Sigmoid colon (tissue), 7 donors: ENCODE measurements at places on chromosomes 2 and 18.

GRCh38 chr2:138501425-138502254, at the start of gene SPOPL:
TSS of gene SPOPL (plus strand) at chr2:138501770. CDS start at chr2:138550217, 48,447 bp downstream.
- DNase-seq: peak; percentile 95

DNA sequence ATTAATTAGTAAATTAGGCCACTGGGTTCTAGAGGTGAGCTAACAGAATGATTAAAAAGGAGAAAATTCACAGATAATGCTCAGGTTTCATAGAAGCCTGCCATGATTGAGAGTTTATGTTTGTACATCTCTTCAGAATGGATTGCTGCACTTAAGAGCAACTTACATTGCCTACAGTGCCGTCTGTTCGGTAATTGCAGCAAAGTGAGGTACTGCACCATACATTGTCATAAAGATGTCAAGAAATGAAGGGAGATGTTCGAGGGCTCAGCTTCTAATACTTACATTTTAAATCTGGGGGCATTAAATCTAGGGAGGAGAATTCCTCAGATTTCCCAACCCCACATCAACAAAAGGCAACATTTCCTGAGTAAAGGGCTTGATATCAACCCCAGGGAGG, 976.2 kb upstream of the FANCL start:
- no peak for DNase-seq

GRCh38 chr18:36130039-36130831, 536 bp downstream of the ELP2 start:
- no peak for DNase-seq

DNA sequence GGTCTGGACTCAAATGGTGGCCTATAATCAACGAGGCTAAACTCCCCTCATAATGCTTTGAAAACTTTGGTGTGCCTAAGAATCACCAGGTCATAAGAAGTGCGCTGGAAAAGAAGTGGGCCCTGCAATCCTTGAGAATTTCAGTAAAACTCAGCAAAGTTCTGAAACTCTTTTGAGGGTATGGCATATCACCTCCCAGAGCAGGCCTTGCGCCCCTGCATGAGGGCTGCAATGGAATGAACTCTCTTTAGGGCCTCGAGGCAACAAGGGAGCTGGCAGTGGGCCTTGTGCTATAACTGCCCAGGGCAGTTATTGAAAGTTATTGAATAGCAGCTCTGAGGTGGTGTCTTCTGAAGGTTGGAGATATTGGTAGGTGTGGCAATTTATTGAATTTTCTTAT, 34.5 kb upstream of the AFF3 start:
- no peak for DNase-seq

GRCh38 chr2:104872866-104873688, 19.2 kb downstream of the POU3F3 start:
- peak; percentile 77 for DNase-seq

- DNase-seq: no peak
Observed at GRCh38 chr18:78981394-78981831, 1.8 kb downstream of the SALL3 start.

- DNase-seq: peak; percentile 97
Observed at GRCh38 chr2:177212891-177213856, 580 bp downstream of the HNRNPA3 start.

DNA sequence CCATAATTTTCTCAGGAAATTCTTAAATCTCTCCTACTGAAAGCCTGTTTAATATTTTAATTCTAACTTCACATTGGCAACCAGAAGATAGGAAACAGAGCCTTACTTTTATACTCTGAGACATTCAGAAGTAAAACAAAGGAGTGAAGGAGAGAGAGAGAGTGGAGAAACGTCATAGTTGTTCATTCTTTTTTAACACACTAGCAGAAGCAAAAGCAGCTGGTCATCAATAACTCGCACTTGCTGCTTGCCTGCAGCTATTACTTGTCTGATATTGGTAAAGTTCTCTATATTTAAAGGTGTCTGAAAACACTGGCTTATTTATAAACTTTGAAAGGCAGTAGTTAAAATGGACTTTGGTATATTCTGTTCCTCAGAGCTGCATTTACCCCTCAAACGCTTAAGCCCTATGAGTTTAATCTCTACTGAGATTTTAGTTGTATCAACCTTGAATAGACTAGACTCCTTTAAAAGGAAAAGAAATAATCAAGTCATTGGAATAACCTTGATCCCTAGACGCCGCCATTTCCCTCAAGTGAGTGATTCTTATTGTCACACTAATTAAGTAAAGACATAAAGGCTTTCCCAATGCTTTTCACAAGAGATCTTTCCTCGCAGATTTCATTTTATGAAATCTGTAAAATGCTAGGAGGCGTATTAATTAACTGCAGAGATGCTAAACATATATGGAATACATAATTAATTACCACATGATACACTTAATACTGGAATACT, 182.0 kb downstream of the PID1 start:
- no peak for DNase-seq

GRCh38 chr2:225640550-225640949, 241.0 kb downstream of the NYAP2 start:
- no peak for DNase-seq

DNA sequence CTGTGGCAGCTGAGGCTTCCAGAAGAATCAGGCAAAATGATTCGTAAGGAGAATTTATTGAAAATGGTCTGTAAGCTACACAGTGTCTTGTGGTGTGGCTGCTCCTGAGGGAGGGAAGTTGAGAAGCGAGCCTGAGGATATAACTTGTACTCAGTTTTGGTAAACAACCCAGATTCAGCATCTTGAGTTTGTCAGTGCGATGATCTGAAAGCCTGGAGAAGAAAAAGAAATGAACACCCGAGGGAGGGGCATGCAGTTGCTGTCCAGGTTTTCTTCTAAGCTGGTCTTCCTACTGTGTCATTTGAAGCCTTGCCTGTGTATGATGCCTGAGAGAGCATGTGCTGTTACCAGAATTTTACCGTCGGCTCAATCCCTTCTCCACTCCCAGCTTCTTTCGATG, 87.3 kb downstream of the MAPK4 start:
- DNase-seq: no peak

GRCh38 chr18:62282188-62282629, 42.9 kb upstream of the TNFRSF11A start:
- no peak for DNase-seq

DNA sequence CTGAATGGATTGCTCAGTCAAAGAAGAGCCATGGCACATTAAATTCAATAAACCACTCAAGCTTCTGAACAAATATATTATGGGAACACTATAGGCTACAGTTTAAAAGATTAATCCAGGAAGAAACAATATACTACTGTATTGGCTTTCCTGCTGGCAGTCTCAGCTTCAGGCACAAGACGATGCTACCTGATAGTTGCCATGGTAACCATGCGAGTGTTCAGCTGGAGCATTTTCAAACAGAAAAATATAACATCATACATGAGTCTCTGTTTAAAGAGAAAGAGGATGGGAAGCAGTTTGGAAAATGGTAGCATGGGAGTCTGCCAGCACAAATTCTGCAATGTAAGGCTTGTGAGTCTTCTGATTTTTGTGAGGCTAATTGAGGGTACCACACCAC, 65.9 kb upstream of the CPO start:
- no peak for DNase-seq

- no peak for DNase-seq
Observed at GRCh38 chr2:178397002-178397605, 53.9 kb downstream of the PRKRA start.

- no peak for DNase-seq
Observed at GRCh38 chr2:39858677-39859076, 79.6 kb upstream of the THUMPD2 start.

- peak; percentile 78 for DNase-seq
Observed at GRCh38 chr2:178008636-178009289, 63.8 kb downstream of the PDE11A start.

- DNase-seq: peak; percentile 96
Observed at GRCh38 chr2:67650291-67651133, 253.4 kb downstream of the ETAA1 start.

GRCh38 chr2:220396287-220396686, 768.9 kb downstream of the SLC4A3 start:
- DNase-seq: no peak

DNA sequence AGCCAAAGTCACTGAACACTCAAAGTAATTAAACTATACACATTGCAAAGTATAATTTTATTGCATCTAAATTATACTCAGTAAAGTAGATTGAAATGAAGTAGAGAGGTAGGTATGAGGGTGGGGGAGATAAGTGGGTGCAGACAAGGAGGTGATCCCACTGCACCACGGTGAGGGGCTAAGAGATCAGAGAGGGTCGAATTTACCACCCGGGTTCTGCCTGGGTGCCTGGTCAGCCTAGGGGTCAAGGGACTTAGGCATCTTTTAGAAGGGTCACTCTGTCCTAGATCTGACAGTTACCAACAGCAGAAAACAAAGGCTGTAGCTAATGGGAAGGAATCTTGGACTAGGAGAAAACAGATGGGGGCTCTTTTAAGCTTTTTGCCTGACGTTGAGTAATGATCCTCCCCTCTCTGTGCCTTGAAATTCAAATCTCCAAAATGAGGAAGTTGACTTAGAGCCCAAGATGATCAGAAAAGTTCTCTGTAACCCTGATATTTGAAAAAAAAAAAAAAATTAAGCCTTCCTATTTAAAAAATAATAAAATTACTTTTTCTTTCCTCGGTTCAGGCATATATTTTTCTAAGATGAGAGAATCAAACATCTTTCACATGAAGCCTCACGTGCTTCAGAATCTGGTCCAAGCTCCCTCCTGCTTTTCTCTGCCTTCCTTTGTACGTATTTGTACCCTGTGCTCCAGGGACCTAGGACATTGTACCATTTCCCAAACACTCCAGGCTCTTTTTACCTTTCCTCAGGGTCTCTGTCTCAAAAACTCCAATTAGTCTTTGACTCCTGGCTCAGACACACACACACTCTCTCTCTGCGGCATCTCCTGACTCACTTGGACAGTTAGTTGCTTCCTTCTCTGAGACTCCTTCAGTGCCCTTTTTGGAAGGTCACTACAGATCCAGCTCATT, 353.9 kb downstream of the CYRIA start:
- DNase-seq: no peak

DNA sequence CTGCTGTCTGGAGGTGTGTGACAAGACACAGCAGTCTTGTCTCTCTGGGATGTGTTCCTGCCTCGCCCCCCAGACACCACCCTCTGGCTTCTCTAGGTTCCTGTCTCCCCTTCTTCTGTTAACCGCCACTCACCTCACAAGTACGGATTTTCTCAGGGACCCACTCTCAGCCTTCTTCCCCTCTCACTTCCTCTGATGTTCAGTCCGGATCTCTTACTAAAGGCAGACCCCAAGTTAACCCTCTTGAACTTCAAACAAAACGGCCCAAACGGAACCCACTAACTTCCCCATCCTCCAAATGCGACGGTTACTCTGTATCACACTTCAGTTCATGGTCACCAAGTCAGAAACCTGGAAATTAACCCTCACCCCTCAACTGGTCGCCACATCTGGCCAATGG, 32.0 kb downstream of the B4GALT6 start:
- DNase-seq: no peak

DNA sequence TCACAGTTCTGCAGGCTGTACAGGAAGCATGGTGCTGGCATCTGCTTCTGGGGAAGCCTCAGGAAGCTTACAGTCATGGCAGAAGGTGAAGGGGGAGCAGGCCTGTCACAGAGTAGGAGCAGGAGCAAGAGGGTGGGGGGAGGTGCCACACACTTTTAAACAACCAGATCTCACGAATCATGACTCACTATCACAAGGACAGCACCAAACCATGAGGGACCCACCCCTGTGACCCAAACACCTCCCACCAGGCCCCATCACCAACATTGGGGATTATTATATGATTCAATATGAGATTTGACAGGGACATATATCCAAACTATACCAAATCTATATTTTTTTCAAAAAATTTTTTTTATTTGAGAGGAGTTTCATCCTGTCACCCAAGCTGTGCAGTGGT, 51.0 kb upstream of the GLS start:
- no peak for DNase-seq

DNA sequence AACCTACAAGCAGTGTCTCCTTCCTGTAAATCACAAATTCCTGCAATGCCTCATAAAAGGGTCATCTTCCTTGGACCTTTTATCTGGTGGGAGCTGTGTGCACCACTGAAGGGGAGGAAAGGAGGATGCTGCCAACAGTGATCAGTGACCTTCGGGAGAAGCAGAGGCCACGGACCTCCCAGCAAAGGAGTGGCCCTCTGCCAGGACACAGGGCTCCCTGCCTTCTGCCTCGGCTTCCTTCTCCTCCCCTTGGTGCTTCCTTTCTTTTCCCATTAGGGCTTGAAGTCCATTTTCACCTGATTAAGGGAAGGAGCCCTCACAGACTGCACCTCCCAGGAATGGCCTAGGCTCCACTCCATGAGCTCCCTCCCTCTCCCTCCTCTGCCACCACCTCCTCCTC, 85.3 kb upstream of the ITGA6 start:
- no peak for DNase-seq

DNA sequence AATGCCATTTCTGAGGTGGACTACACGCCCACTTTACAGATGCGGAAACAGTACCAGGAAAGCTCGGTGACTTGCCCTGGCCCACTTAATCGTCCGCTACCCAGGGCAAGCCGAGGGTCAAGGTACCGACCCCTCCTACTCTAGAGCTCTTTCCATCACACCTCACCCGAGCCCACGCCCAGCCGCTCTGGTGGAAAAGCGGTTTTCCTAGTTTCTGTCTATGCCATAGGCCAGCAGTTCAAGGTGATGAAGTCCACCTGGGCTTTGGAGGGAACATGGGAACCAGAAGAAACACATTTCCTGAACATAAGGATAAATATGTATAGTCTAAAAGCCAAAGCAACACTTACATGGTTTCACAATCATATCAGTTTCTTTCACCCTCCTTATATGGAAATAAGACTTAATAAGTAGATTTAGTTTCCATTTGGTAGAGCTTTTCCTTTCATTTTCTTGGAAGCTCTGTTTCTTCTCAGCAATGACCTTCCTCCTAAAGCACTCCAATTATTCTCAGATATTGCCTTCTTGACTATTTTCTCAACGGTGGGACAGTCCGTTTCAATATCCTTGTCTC, 567 bp downstream of the VWA3B start:
- DNase-seq: no peak

DNA sequence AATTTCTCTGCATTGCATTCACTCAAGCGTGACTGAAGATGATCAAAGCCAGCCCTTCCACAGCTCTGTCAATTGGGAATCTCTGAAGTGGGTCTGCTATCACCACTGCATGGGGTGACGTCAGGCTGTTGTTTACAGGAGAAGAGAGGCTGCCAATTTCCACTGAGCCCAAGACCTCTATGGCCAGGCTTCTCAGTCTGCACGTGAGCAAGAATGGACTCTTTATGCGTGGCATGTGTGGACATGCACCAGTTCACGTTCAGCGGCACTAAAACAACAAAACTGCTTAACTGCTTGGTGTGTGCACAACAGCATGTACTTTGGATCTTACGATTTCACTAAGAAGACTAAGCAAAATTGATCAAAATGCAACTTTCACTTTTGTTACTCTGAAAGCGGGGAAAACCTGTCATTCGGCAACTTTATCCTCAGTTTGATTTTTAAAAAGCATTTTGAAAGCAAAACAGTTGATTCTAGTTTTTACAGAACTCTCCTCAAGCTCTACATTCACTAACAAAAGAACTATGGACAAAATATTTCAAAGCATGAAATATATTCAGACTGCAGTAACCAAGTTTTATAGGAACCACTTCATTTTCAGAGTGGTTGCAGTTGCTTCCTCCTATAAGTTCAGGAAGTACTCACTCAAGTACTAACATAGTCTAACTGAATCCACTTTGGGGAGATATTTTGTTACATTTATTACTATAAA, 77.0 kb upstream of the SERTAD2 start:
- DNase-seq: peak; percentile 89

GRCh38 chr18:31505156-31505555, 7.2 kb downstream of the DSG2 start:
- DNase-seq: no peak

- no peak for DNase-seq
Observed at GRCh38 chr2:95261602-95262001, 12.6 kb upstream of the PROM2 start.

GRCh38 chr2:119431976-119432850, 559 bp downstream of the TMEM37 start:
- peak; percentile 77 for DNase-seq

GRCh38 chr2:175195012-175195411, 13.5 kb upstream of the ATP5MC3 start:
- DNase-seq: no peak
